ENCODE measurements at places on chromosomes 5 and 9.

- peak; percentile 88 for DNase-seq
Observed at GRCh38 chr5:66718374-66719002, 122.3 kb downstream of the MAST4 start.

DNA sequence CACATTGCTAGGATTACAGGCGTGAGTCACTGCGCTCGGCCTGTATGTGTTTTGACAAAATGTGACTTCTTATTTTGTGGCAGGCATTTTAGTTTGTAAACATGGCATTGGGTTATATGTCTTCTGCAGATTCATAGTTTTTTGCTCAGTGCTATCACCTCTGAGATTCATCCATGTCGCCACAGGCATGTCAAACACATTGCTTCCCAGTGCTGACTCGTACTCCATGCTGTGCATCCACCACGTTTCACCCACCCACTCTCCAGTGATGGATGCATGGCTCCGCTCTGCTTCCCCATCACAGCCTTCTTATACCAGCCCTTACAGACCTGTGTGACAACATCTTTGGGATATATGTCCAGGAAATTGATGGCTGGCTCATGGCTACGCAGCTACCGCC lies 158.8 kb downstream of the GAS1 start:
- no peak for DNase-seq

DNA sequence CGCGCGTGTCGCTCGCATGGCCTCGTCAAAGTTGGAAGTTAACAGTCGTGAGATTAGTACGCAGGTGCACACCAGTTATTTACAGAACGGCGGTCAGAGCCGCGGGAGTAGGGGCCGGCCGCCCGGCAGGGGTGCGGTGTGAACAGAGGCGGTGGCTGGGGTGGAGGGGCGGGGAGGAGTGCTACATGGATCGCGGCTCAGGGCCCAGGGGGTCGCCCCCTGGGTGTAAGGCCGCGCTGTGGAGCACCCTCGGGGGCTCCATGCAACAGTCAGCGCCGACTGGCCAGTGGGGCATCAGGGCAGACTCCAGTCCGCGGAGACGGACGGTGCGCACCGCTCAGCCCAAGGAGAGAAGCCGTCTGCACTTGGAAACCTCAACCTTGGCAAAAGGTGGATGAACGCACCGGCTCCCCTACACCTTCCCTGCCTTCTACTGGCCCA lies 60.3 kb downstream of the ZNF354C start:
- DNase-seq = no peak

DNA sequence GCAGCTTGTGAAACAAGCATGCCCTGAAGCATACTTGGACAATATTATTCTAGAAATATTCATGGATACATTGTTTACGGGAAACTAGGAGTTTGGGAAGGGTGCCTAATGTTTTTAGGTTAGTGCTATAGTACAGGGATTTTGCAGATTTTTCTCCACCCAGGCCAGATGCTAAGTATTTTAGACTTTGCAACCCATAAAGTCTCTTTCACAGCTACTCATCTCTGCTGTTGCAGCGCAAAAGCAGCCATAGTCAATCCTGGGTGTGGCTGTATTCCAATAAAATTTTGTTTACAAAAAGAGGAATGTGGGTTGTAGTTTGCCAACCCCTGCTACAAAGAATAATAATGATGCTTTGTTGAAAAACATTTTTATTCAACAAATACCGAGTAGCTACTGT lies 106.2 kb downstream of the CEMIP2 start:
- no peak for DNase-seq

DNA sequence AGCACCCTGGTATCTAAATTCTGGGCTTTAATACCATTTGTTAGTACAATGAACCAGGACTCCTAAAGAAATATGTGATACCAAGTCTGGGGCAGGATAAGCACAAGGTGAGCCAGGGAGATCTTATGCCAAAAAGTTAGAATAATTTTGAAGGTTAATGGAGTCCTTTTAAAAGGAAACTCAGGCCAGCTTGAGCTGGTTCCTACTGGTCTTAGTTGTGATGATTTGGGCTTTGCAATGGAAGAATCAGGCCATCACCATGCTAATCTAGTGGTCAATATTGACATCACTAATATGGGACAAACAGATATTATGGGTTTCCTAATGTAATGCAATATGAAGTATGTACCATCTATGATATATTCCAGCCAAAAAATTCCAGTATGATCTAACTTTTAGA lies 7.5 kb upstream of the SPATA9 start:
- no peak for DNase-seq

DNA sequence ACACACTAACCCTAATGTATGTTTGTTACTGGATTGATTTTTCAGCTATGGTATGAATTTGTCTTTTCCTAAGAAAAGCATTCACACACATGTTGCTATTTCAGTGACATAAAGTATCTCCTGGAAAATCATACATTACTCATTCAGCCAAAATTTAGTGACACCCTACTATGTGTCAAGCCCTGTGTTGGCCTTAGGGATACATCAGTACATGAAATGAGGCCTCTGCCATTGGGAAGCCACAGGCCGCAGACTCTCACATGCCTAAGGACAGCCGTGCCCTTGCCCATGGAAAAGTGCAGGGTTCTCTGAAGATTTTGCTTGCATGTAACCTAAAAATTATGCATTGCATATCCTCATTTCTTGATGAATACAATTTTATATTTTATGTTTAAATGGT lies 5.2 kb upstream of the MARCHF6 start:
- no peak for DNase-seq

- DNase-seq = no peak
Observed at GRCh38 chr9:126919193-126919592, 4.6 kb downstream of the RALGPS1 start.

GRCh38 chr9:92488681-92489550 lies 6.6 kb upstream of the ASPN start:
- no peak for DNase-seq

GRCh38 chr9:77562019-77562748 lies 85.9 kb downstream of the GNA14 start:
- DNase-seq = peak; percentile 34

- no peak for DNase-seq
Observed at GRCh38 chr5:171979606-171980005, 26.8 kb downstream of the FBXW11 start.

DNA sequence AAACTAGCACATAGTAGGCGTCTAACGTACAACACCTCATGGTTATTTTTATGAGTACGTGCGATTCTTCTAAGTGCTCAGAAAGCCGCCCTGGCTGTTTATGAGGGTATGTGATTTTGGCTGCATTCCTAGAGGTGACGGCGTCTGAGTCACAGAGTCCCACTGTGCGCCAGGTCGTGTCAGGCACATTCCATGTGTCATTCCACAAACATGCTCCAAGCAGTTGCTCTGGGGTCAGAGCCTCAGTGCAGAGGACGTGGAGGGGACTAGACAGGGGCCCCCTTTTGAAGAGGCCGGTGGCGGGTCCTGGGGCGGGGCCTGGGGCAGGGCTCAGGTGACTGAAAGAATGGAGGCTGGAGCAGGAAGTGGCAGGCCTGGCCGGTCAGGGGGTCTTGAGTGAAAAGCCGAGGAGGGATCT lies 51.9 kb downstream of the NEK6 start:
- no peak for DNase-seq

GRCh38 chr9:91001146-91001611 lies 199.6 kb downstream of the SYK start:
- no peak for DNase-seq

DNA sequence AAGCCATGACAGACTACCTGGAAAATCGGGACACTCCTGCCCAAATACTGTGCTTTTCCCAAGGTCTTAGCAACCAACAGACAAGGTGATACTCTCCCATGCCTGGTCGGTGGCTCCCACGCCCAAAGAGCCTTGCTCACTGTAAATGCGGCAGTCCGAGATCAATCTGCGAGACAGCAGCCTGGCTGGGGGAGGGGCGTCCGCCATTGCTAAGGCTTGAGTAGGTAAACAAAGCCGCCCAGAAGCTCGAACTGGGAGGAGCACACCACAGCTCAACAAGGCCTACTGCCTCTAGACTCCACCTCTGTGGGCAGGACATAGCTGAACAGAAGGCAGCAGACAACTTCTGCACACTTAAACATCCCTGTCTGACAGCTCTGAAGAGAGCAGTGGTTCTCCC lies 272.1 kb upstream of the CCNG1 start:
- DNase-seq = no peak

DNA sequence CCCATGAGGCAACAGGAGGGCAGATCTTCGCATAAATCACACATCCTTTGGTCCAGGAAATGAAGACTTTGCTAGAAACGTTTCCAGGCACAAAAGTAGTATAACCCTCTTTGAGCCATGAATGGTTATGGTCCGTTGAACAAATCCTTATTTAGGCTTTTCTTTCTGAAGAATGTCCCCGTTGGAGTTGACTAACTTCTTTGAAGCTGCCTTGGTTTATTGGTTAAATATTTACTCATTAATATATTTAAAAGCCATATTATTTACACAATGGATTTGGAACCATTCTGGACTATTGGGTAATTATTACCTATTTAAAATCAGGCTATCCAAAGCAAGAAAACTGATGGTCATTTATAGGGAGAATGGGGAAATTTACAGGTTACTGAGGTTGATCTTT lies 347.6 kb upstream of the SLC30A5 start:
- DNase-seq = no peak

GRCh38 chr5:8861764-8862163 lies 684.1 kb downstream of the SEMA5A start:
- peak; percentile 12 for DNase-seq

DNA sequence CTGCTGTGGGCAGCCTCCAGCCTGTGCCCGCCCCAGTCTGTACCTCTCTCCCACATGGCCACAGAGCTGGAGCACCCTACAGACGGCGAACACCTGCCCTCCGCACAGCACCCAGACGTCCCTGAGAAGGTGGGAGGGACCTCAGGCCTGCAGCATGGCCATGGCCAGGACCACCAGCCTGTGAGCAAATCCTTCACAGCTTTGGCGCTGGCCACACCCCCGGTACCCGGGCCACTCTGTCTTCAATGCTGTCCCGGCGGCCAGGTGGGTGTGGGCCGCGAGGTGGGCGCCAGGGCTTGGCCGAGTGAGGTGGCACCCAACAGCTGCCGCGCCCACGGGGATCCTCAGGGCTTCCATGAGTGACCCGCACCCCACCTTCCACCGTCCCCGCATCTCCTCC lies 18.7 kb downstream of the NOTCH1 start:
- DNase-seq = no peak

DNA sequence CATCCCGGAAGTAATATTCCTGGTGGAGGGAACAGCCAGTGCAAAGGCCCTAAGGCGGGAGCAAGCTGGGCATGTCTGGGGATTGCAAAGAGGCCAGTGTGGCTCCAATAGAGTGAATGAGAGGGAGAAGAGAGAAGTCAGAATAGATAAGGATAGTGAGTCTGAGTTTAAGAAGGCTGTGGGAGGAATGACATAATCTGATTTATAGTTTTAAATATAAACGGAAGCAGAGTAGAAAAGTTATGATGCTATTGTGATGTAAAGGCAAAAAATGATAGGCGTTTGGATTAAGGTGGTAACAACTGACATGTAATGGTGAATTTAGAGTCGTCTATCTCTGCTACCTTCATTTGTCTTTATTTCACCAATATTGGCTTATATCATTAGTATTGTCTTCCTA lies 351.0 kb downstream of the ARRDC3 start:
- DNase-seq = peak; percentile 16

DNA sequence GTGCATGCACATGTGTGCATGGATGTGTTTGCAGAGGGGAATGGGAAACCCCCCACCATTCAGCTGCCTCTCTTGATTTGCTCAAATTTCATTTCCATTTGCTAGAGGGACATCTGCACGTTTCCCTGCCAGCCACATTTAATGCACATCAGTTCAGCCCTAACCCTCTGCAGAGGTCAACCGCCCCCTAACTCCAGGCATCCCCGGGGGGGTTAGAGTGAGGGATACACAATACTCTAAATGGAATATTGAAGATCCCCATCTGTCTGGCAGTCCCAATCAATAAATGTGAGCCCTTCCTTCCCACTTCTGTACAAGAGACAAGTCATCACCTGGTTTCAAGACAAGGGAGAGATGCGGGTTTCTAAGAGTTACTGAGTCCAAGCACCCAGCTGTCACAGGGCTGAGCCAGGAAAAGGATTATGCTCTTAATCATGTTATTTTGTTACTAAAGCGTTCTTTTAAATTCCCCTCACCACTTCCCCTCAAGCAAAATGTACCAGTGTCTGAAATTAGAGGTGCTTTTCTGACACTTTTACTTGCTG lies 134.1 kb downstream of the SEMA6A start:
- no peak for DNase-seq

GRCh38 chr9:22528485-22528884 lies 81.9 kb downstream of the DMRTA1 start:
- peak; percentile 59 for DNase-seq

- DNase-seq = no peak
Observed at GRCh38 chr5:150062216-150062922, 24.0 kb downstream of the CSF1R start.

DNA sequence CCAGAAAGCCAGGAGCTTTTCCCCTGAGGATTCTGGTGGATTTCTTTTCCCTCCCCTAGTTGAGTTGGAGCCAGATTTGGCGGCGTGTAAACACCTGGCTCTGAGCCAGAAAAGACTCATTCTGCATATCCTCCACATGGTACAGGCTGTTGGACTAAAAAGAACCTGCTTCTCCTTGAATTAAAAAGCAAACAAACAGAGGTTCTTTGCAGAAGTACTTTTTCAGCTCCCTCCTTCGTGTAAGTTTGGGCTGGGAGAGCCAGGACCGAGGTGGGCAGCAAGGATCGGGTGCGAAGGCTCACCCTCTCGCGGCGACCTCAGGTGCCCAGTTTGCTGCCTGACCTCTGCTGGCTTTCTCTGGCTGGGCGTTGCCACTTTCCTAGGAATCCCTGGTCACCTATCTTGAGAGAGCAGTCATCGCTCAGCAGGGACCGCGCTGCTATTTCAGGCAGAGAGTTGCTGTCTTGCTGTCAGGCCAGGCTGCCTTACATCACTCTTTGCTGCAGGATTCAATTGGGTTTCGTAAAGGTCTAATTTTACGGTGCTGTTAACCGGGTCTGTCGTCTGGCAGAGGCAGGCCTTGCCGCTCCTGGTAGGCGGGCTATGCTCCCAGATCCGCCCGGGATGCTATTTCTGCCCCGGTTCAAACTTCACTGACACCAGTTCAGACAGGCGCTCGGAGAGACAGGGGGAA lies 3.2 kb downstream of the PAPPA start:
- peak; percentile 56 for DNase-seq

DNA sequence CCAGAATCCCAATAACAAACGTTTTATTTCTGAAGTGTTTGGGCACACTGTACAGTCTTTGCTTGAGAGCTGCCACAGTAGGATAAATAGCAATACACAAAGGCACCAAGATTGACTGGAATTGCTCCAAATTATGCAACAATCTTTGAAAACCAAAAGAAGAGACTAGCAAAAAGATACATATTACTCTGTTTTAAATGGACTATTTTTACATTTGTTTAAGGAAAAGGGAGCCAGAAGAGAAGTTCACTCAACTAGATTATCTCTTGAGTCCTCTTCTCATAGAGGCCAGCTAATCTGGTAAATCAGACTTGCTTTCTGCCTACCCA lies 385.0 kb upstream of the SLC30A5 start:
- no peak for DNase-seq

- peak; percentile 16 for DNase-seq
Observed at GRCh38 chr9:121601194-121601593, 50.2 kb upstream of the DAB2IP start.

GRCh38 chr9:82597241-82598203 lies 465.4 kb downstream of the RASEF start:
- DNase-seq = no peak

GRCh38 chr9:108836781-108837180 lies 19.0 kb downstream of the ACTL7B start:
- no peak for DNase-seq

Data from OCI-M1 (cell line).